A549 treated with CpdA at 1 μM for 4 hours (cell line): ENCODE measurements at places on chromosomes 2 and 18. TPM values are rescaled to one million over a fixed set of nuclear protein-coding genes. Genes with fewer than 3 reads are reported as not detected.

CERKL gene
- total RNA-seq, result 0.16 to 0.47 TPM (median 0.21 TPM) in 5 replicates

MYO1B gene
- 69.5 to 91.3 TPM (median 72.4 TPM) in 5 replicates for total RNA-seq

DLGAP1 gene
- total RNA-seq, result not detected in 5 replicates

PSTPIP2 gene
- total RNA-seq, result 0.16 to 0.47 TPM (median 0.33 TPM) in 5 replicates

SCN3A gene
- total RNA-seq, result 0.02 to 0.04 TPM (median 0.02 TPM) in 3 of 5 replicates, not detected in the others

EVX2 gene
- not detected in 5 replicates for total RNA-seq

EFHD1 gene
- total RNA-seq, result 1.6 to 2.4 TPM (median 2.3 TPM) in 5 replicates

IL1RN gene
- 0.26 to 0.59 TPM (median 0.42 TPM) in 5 replicates for total RNA-seq

PLCD4 gene
- 0.29 to 0.60 TPM (median 0.35 TPM) in 5 replicates for total RNA-seq

ANKRD39 gene
- 20.7 to 24.8 TPM (median 22.8 TPM) in 5 replicates for total RNA-seq

CASP10 gene
- 1.8 to 2.5 TPM (median 2.2 TPM) in 5 replicates for total RNA-seq

CNTNAP5 gene
- not detected in 5 replicates for total RNA-seq

NYAP2 gene
- 0.02 TPM in 1 of 5 replicates, not detected in the others for total RNA-seq
